AG08395 (cell line): ENCODE measurements at places on chromosomes 2 and 18.

- DNase-seq = no peak
Measured at GRCh38 chr2:14619441-14619840, 13.1 kb upstream of the LRATD1 start.

DNA sequence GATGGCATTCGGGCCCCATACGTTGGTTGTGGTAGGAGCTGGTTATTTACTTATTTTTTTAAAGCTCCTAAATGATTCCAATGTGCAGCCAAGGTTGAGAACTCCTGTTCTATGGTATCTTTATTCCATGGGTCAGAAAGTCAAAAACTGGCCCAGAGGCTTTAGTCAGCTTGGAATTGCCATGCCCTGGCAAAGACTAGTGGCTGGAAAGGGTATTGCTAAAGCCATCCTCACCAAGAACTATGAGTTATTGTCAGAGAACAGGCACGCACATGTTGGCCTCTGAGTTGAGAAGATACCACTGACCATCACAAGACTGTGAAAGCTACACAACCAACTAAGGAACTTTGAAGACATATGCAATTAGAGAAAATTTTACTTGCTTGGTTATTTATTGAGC is 47.9 kb upstream of the ACMSD start:
- DNase-seq = no peak

GRCh38 chr2:126244937-126245336 is 411.0 kb upstream of the GYPC start:
- no peak for DNase-seq

- DNase-seq = no peak
Measured at GRCh38 chr2:76391678-76392077, 681.0 kb upstream of the GCFC2 start.

- DNase-seq = peak; percentile 73
Measured at GRCh38 chr2:74414881-74415761, 6.3 kb downstream of the C2orf81 start.

DNA sequence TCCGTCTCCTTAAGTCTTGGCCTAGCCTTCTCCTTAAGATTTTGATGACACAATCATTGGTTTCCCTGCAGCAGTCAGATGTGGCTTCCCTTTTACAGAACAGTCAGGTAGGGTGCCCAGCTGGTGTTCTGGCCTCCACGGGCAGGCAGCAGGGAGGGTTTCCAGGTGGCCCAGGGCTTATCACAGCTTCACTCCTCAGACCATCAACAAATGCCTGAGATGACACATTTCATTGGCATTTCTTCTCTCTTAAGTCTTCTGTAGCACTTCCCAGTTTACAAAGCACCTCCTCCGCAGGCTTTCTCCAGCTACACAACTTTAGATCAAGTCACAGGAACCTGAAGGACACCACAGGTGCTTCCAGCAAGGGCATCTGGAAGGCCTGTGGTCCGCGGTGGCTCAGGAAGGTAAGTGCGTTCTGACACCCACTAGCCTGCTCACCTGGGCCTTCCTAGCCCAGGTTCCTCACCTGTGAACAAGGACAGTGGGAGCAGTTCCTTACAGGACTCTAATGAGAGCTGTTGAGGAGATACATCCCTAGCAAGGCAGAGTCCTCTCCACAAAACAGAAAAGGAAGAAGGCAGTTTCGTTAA is 37.6 kb downstream of the PTPN18 start:
- no peak for DNase-seq

DNA sequence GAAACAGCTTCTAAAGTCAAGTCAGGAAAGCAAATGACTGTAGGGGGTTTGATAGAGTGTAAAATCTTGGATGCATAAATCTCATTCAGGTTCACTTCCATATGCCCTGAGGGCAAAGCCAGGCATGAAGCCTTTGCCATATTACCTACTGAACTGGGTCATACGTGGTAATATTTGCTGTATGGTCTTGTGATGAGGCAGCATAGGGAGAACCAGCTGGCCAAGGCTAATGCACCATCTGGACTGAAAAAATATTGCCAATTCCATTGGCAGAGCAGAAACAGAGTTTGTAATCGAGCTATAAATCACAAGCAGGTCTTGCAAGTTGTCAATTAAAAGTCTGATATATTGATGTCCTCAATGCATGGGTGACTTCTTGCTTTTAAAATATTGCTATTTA is 243.8 kb downstream of the ERBB4 start:
- DNase-seq = no peak

DNA sequence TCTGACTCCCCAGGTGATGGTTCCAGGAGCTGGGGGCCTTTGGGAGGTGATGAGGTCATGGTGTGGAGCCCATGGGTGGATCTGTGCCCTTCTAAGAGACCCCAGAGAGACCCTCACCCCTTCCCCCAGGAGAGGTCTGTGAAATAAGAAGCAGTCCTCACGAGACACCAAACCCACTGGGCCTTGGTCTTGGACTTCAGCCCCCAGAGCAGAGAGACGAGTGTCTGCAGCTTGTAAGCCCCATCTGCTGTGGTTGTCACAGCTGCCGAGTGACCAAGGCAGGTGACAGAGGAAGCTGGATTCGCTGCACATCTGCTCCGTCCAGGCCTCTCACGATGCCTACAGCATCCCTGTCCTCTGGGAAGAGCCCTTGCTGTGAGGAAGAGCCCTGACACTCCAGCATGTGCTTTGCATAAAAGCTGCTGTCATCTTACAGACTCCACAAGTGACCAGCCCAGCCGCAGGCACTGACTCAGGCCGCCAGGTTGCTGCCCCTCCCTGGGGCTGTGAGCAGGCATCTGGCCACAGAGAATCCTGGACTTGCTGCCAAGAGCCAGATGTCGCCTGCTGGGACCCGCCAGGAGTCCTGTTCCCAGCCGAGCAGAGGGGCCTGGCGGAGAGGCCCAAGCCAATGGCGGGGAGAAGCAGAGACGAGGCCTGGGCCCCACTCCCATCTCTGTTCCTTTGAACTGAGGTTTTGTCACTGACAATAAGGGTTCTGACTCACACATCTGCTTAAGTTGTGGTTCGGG is 150.8 kb downstream of the PXDN start:
- DNase-seq = peak; percentile 90

DNA sequence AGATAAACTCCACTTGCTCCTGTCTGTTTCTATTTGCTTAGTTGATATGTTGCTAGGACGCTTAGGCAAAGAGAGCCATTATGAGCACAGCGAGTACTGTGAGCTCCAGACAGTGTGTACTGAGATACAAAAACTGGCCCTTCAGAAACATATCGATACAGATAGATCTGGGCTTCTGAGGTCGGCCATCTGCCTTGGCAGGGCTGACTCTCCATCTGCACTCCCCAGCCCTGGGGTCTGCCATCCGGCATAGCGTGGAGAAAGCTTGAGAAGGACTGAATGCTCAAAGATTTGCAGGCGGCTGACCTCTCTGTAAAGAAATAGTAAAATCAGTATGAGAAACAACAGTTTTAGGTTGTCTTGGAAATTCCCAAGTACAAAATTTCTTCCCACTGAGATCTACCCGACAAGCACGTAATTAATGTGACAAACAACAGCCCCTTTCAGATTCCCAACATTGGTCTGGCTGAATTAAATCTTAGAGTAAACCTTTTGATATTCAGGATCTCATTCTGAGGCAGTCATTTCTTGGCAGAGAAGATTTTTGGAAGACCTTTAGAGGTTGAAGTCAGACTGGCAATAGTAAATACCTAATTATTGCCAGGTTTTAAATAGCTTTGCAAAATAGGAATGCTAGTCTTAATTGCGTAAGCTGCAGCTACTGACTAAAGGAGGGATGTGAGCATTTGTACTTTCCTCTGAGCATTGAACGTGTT is 127.4 kb downstream of the CHST9 start:
- DNase-seq = no peak

GRCh38 chr2:68251855-68252399 is 405 bp downstream of the PPP3R1 start:
- DNase-seq = no peak

- DNase-seq = no peak
Measured at GRCh38 chr2:13813236-13813635, 819.3 kb upstream of the LRATD1 start.

GRCh38 chr18:75049455-75049789 is 159.5 kb downstream of the PTGR3 start:
- no peak for DNase-seq

- DNase-seq = peak; percentile 10
Measured at GRCh38 chr2:142131010-142131669, at the start of gene LRP1B. LRP1B (minus strand) TSS chr2:142131016; CDS start chr2:142130729, 287 bp downstream.

GRCh38 chr2:32403782-32404181 is 47.0 kb downstream of the BIRC6 start:
- no peak for DNase-seq

DNA sequence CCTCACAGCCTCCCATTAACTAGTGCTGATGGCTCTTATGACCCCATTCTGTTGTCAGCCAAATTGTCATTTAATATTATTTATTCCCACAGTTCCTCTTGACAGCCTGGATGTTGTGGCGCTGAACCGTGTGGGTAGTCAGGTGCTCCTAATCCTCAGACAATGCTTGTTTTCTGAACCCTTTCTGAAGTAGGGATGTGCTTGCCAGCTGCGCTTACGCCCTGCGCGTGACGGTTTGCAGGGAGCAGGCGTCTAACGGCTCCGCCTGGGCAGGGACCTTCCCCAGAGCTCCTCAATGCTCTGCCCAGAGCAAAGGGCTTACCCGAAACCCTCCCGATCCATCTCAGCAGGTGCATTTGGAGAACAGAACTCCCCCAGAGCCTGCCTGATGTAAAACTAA is 358.2 kb upstream of the MYT1L start:
- no peak for DNase-seq

DNA sequence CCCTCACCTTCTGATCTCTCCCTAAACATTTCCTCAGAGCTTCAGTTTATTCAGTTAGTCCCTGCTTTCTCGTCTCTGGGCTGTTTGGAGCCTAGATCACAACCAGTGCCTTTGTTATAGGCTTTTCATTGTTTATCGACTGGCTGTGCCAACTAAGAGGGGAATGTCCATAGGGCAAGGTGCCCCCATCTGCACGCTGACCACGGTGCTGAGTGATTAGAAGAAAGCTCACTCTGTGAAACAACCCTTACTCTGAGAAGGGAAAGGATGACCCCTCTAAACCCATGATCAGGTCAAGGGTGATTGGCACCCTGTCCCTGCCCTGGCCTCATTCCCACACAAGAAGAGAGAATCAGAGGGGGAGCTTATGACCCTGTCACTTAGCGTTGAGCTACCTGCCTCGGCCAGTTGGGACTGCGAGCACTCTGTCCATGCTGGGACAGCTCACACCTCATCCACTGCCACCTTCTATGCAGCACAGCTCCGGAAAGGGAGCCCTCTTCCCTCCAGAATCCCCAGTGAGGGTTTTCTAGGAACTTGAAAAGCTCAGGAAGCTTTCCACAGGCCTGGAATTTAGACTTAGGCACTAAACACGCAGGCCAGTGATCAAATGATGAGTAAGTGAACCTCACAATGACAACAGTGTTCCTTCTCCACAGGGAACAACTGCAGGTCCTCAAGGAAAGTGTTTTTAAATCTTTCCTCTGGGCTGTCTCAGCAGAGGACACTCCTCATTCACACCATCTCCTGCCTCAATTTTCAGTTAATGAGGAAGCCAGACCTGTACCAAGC is 2.3 kb upstream of the ACTG2 start:
- no peak for DNase-seq

GRCh38 chr2:48965204-48965603 is 189.1 kb downstream of the FSHR start:
- DNase-seq = no peak

DNA sequence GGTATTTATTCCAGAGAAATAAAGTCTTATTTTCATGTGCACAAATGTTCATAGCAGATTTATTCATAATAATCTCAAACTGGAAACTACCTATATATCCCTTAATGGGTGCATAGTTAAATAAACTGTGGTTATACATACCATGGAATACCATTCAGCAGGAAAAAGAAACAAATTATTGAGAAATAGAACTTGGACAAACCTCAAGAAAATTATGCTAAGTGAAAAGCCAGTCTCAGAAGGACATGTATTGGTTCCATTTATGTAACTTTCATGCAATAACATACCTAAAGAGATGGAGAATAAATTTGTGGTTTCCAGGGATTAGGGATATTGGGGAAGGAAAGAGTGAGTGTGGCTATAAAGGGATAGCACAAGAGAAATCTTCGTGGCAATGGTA is 452.6 kb downstream of the SETBP1 start:
- no peak for DNase-seq

DNA sequence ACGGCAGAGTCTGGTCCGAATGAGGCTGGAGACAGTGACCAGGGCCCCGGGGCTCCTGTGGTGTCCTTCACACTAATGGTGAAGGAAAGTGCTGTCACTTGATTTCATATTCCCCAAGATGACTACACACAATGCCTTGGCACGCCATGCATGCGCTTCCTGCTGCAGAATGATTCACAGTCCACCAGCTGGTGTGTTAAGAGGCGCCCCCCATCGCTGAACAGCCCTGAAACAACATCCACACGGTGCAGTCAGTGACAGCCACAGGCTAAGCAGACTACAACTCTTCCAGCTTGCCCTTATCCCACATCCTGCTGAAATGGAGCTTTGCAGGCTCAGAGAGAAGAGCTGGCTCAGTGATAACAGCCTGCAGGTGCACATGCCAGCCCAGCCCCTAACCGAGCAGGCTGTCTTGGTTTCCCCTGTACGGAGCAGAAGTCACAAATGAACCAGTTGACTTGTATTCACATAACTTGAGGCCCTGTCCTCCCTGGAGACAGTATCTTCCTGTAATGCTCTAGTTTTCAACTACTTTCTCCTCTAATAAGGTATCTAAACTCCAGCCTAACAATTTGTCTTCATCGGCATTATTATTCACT is 24.3 kb upstream of the CDH20 start:
- no peak for DNase-seq

DNA sequence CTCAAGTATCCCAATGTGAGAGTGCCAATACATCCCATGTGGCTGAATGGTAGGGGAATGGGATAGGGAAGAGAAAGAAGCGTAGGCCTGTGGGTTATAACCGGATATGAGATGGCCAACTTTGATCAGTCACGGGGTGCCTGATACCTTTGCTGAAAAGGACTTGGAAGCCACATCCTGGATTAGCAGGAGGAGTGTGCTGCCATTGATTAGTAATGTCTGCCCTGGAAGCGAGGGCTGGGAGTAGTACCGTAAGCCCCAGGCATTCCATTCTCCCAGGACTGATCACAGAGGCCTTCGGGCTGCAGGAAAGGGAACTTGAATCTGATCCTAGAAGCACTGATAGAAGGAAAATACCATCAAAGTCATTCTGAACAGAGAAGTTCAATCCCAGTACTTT is 218.5 kb downstream of the TFCP2L1 start:
- DNase-seq = no peak

DNA sequence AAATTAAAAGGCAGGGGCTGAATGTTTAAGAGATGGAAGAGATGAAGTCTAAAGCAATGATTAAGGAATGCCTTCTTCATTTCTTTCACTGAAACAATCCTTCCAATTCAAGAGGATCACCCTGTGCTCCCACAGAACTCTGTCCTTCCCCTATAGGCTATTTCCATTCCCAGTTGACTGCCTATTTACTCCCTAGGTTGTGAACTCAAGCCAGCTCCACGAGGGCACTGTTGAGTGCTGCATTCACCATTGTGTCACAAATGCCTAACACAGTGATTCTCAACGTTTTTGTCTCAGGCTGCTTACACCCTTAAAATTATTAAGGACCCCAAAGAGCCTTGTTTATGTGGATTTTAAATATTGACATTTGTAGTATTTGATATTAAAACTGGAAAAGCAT is 112.4 kb downstream of the AOX1 start:
- DNase-seq = no peak
